ENCODE measurements at places on chromosomes 5 and 9.
A peak's percentile ranks its signal among the peaks of the same experiment; 100 is the strongest.

DNA sequence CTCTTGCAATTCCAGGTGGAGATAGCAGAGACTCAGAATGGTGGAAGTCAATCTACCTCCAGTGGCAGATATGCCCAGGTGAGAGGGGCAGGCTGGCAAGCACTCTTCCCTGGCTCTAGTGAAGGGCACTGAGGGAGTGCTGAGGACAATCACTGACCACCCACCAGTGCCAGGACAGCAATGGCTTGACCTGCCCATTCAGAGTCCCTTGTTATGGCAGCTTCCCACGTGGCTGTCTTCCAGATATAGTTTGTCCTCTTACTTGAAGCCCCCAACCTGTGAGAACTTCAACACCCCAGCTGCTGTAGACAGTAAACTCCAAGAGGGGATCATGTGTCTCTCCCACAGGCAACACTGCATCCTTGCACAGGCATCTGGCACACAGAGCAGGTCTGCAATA lies 104.7 kb downstream of the LHFPL2 start:
- DNase-seq: no peak

- DNase-seq: no peak
Observed at GRCh38 chr5:74028406-74028805, 402.4 kb downstream of the ARHGEF28 start.

GRCh38 chr5:66956439-66956838 lies 240.2 kb downstream of the CD180 start:
- no peak for DNase-seq

DNA sequence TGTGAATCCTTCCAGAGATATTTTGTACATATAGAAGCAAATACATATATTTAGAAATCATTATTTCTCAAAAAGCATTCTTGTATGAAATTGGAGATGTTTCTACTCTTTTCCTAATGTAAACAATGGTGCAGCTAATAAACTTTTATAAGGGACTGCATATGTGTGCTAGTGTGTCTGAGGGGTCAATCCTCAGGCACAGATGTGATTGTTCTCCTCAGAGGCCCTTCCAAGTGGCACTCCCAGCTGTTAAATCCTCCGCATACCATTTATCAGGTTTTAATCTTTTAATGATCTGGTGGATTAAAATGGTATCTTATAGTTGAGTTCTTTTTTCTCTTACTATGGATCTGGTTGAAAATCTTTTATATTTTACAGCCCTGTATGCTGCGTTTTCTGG lies 5.6 kb upstream of the OMD start:
- no peak for DNase-seq

GRCh38 chr5:99105216-99105615 lies 176.4 kb upstream of the CHD1 start:
- DNase-seq: no peak

- DNase-seq: no peak
Observed at GRCh38 chr5:179137016-179137642, 77.0 kb downstream of the ZNF354C start.

- peak; percentile 29 for DNase-seq
Observed at GRCh38 chr9:33374634-33375237, 27.6 kb downstream of the AQP7 start.

- DNase-seq: no peak
Observed at GRCh38 chr9:3431890-3432289, 93.9 kb downstream of the RFX3 start.

DNA sequence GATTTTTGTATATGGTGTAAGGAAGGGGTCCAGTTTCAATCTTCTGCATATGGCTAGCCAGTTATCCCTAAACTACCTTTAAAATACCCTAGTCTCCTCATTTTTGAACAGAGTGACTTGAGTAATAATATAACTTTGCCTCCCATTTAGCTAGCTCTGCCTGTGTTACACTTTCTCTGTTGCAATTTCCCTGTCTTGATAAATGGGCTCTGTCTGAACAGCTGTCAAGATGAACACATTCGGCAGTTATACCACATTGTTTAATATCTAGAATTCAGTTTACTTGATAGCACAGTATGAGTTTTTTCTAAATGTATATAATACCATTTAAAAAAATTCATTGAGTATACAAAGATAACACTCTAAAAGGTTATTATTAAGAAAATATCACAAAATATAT lies 562.9 kb upstream of the FTMT start:
- DNase-seq: no peak

- no peak for DNase-seq
Observed at GRCh38 chr9:33346564-33346963, 55.8 kb downstream of the AQP7 start.

DNA sequence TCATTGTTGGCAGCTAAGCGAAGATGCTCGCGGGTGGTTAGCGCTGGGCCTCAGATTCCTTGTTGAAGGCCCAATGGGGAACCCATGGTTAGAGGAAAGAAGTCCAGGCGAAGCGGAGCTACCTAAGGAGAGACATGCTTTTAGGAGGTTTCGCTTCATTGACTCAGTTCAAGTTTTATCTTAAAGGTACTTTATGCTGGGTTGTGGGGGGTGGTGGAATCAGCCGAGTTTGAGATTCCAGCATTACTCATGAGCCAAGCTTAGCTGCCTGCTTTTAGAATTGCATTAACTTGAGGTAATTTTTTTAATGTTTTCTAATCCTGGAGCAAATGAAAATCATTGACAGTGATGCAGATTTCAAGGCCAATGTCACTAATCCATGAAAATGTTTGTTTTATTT lies 16.1 kb downstream of the MEGF10 start:
- no peak for DNase-seq
